ENCODE measurements at places on chromosomes 1 and 21. TPM values are rescaled to one million over a fixed set of nuclear protein-coding genes. Genes with fewer than 3 reads are reported as not detected.

SPRR3 gene
- not detected for total RNA-seq

SPATA46 gene
- total RNA-seq = not detected

OR2L2 gene
- total RNA-seq = not detected

UMODL1 gene
- not detected for total RNA-seq

ASCL5 gene
- not detected for total RNA-seq

SUSD4 gene
- total RNA-seq = not detected

RGS2 gene
- total RNA-seq = 10.6 TPM

GRCh38 chr1:66685265-66685664, 67.0 kb upstream of the DYNLT5 start:
- no peak overlapping the region for H3K27ac ChIP-seq
- H3K27me3 ChIP-seq = peaks cover 15% of the 10 kb centered on the region
- no peak for DNase-seq
- H3K36me3 ChIP-seq = no peaks in the 10 kb centered on the region
- peaks cover 2% of the 10 kb centered on the region for H3K4me1 ChIP-seq

- H3K4me1 ChIP-seq = peaks cover 42% of the 10 kb centered on the region
- peaks cover 4% of the 10 kb centered on the region for H3K36me3 ChIP-seq
- peak overlapping the region; percentile 3 for H3K27ac ChIP-seq
- DNase-seq = peak; percentile 66
Observed at GRCh38 chr1:32337855-32338636, 2.0 kb upstream of the MARCKSL1 start.

DNA sequence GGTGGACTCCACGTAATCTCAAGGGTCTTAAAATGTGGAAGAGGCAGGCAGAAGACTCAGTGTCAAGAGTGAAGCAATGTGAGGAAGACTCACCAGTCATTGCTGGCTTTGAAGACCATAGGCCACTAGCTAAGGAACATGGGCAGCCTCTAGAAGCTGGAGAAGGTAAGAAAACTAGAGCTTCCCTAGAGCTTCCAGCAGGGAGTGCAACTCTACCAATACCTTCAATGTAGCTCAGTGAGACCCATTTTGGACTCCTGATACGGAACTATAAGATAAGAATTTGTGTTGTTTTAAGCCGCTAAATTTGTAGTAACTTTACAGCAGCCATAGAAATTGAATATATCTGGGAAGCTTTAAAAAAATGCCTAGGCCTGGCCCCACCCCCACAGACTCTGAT, 18.9 kb downstream of the METTL13 start:
- peaks cover 26% of the 10 kb centered on the region for H3K36me3 ChIP-seq
- no peak overlapping the region for H3K4me3 ChIP-seq
- no peak overlapping the region for H3K27ac ChIP-seq
- peaks cover 2% of the 10 kb centered on the region for H3K4me1 ChIP-seq
- no peak for DNase-seq

- H3K4me1 ChIP-seq = peaks cover 2% of the 10 kb centered on the region
- no peaks in the 10 kb centered on the region for H3K27me3 ChIP-seq
- no peak overlapping the region for H3K27ac ChIP-seq
- H3K36me3 ChIP-seq = no peaks in the 10 kb centered on the region
- H3K4me3 ChIP-seq = no peak overlapping the region
Observed at GRCh38 chr1:30475966-30476365, 247.4 kb downstream of the MATN1 start.

GRCh38 chr1:246651012-246651695, 73.1 kb upstream of the SCCPDH start:
- DNase-seq = no peak
- no peak overlapping the region for H3K4me3 ChIP-seq
- no peak overlapping the region for H3K27ac ChIP-seq
- peaks cover 31% of the 10 kb centered on the region for H3K36me3 ChIP-seq
- H3K4me1 ChIP-seq = no peaks in the 10 kb centered on the region

DNA sequence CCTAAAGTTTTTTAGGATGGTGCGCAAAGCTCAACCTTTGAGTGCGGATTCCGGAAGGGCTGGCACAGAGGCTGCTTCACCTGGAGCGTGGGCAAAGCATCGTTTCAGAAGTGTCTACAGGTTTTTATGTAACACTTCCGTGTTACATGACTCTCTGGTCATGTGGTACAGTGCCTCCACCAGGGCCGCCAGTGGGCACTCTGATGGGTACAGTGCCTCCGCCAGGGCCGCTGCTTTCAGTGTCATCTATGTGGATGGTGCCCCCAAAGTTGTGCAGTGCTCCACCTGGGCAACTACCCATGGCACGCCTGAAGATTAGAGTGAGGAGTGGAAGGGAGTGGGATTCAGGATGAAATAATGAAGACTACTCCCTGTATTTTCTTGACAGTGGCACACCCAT, 101.4 kb upstream of the C1orf174 start:
- H3K27me3 ChIP-seq = peaks cover 5% of the 10 kb centered on the region
- H3K36me3 ChIP-seq = no peaks in the 10 kb centered on the region
- no peaks in the 10 kb centered on the region for H3K4me1 ChIP-seq
- no peak overlapping the region for H3K4me3 ChIP-seq
- no peak for DNase-seq

DNA sequence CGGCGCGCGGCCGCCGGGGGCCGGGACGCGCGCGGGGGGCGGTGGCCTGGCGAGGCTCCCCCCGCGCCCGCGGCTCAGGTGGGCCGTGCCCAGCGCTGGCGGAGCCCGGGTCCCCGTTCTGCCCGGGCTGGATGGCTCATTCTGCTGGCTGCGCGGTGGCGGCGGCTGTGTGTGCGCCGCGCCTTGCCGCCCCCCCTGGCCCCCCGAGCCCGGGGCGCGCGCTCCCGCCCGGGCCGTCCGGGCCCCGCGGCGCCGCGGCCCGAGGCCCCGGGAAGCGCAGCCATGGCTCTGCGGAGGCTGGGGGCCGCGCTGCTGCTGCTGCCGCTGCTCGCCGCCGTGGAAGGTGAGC, at the start of gene EPHB2:
Gene EPHB2, plus strand, starts transcription at position 139 of the 349 bp plus-strand sequence. Its CDS starts 144 bp downstream, at position 283.
- H3K27ac ChIP-seq = no peak within 1 kb of the TSS
- no peak for DNase-seq
- H3K4me3 ChIP-seq = peak within 1 kb of the TSS; percentile 37
- H3K36me3 ChIP-seq = no peaks in the 10 kb centered on the region
- peaks cover 67% of the 10 kb centered on the region for H3K27me3 ChIP-seq

GRCh38 chr1:87329051-87329525, 408 bp downstream of the LMO4 start:
- peaks cover 31% of the 10 kb centered on the region for H3K4me1 ChIP-seq
- H3K4me3 ChIP-seq = peak overlapping the region; percentile 89
- peak; percentile 75 for DNase-seq

GRCh38 chr1:19208710-19209438, 1.2 kb downstream of the UBR4 start:
- no peaks in the 10 kb centered on the region for H3K27me3 ChIP-seq
- peaks cover 17% of the 10 kb centered on the region for H3K36me3 ChIP-seq
- H3K4me3 ChIP-seq = peak overlapping the region; percentile 95
- peak overlapping the region; percentile 95 for H3K27ac ChIP-seq
- no peak for DNase-seq

DNA sequence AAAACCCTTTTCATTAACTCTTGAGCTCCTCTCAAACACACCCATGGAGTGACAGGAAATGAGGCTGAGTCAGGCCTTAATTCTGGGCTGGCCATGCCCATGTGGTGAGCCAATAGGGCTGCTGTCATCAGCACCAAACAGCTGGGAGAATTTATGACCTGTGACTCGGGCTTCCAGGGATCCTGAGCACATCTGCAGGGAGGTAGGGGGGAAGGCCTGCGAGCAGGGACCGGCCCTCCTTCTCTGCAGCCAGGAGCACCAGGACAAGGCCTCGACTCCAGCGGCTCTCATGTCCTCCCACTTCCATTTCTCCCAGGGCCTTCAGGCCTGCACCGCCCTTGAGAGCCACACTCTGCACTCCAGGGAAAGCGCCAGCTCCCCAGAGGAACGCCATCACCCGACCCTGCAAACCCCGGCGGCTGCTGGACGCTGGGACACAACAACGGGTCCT, 14.6 kb downstream of the RIPK4 start:
- no peaks in the 10 kb centered on the region for H3K36me3 ChIP-seq
- no peak overlapping the region for H3K27ac ChIP-seq
- no peaks in the 10 kb centered on the region for H3K4me1 ChIP-seq
- DNase-seq = no peak

- no peak overlapping the region for H3K4me3 ChIP-seq
- DNase-seq = no peak
- H3K4me1 ChIP-seq = no peaks in the 10 kb centered on the region
- no peaks in the 10 kb centered on the region for H3K27me3 ChIP-seq
Observed at GRCh38 chr1:96991261-96991660, 269.7 kb downstream of the PTBP2 start.

GRCh38 chr1:86382878-86383277, 13.2 kb downstream of the ODF2L start:
- peaks cover 20% of the 10 kb centered on the region for H3K36me3 ChIP-seq
- no peak for DNase-seq
- H3K27ac ChIP-seq = peak overlapping the region; percentile 70
- peaks cover 19% of the 10 kb centered on the region for H3K4me1 ChIP-seq

- H3K27me3 ChIP-seq = peaks cover 2% of the 10 kb centered on the region
- H3K4me1 ChIP-seq = no peaks in the 10 kb centered on the region
- no peak overlapping the region for H3K4me3 ChIP-seq
- no peak overlapping the region for H3K27ac ChIP-seq
- DNase-seq = no peak
Observed at GRCh38 chr1:237471956-237472355, 418.8 kb downstream of the ZP4 start.

DNA sequence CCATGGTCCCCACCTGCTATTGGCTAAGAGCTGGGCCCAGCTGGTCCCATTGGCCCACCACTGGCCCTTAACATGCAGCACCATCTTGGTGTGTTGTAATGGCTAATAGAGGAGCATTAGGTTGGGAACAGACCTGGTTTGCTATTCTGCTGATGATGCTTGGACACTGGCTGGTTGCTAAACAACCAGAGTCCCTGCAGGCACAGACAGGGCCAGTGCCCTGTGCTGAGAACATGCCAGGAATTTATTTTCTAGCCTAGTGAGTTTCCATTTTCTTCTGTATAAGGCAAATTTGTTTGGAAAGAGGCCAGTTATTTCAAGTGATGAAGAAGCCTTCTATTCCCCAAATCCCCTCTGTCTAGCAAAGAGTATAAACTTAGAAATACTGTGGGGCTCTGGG, 42.9 kb upstream of the TDRD10 start:
- no peak overlapping the region for H3K4me3 ChIP-seq
- H3K27me3 ChIP-seq = peaks cover 20% of the 10 kb centered on the region
- H3K4me1 ChIP-seq = peaks cover 25% of the 10 kb centered on the region
- no peak for DNase-seq
- H3K27ac ChIP-seq = no peak overlapping the region

GRCh38 chr1:93186667-93187066, 6.1 kb downstream of the CCDC18 start:
- peaks cover 55% of the 10 kb centered on the region for H3K36me3 ChIP-seq
- no peaks in the 10 kb centered on the region for H3K27me3 ChIP-seq
- no peak overlapping the region for H3K4me3 ChIP-seq
- H3K4me1 ChIP-seq = peaks cover 54% of the 10 kb centered on the region
- DNase-seq = no peak

GRCh38 chr1:41678111-41678878, 193.8 kb upstream of the EDN2 start:
- H3K36me3 ChIP-seq = no peaks in the 10 kb centered on the region
- DNase-seq = peak; percentile 69
- peaks cover 88% of the 10 kb centered on the region for H3K4me1 ChIP-seq
- peak overlapping the region; percentile 86 for H3K27ac ChIP-seq
- H3K4me3 ChIP-seq = no peak overlapping the region

DNA sequence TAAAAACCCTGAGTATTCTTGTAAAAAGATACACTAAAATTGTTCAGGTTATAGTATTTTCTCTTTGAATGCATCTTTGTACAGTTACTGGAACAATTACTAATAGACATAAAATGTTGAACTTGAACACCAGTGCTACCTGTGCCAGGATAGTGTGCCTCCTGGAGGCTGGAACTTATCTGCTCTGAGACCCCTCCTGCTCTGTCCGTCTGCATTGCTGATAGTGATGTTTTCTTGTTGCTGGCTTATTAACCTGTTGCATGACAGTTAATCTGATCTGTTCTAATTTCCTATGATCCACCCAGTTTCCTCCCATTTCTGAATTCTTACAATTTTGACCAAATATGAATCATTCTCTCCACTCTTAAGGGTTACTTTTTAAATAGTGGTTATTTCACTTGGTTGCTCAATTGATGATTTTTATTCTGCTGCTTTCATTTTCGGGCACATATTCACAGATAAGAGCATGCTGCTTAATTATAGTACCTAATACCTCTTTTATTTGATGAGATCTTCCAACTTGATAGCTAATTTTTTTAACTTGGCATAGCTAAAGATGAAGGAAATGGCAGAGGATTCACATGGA, 101.4 kb downstream of the CC2D1B start:
- no peak overlapping the region for H3K27ac ChIP-seq
- H3K27me3 ChIP-seq = no peaks in the 10 kb centered on the region
- H3K36me3 ChIP-seq = no peaks in the 10 kb centered on the region
- no peak overlapping the region for H3K4me3 ChIP-seq
- H3K4me1 ChIP-seq = no peaks in the 10 kb centered on the region

DNA sequence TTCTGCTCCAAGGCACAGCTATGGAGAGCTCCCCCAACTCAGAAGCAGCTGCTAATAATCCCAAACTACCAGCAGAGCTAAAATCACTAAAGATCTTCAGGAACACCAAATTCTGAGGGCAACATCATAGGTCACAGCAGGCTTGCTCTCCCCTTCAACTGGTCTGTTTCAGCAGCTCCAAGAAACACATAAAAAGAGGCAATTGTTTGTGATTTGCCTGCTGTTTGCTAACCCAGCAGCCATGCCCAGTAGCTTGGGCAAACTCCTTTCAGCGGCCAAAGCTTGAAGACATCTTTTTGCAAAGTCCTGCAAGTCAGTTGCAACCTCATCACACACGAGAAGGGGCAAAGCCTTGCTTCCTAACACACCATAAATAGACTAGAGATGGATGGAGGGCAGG, 8.9 kb downstream of the ERI3 start:
- H3K27ac ChIP-seq = no peak overlapping the region
- no peaks in the 10 kb centered on the region for H3K36me3 ChIP-seq
- H3K4me3 ChIP-seq = no peak overlapping the region
- no peak for DNase-seq
- no peaks in the 10 kb centered on the region for H3K27me3 ChIP-seq
- H3K4me1 ChIP-seq = no peaks in the 10 kb centered on the region

- DNase-seq = no peak
- peaks cover 51% of the 10 kb centered on the region for H3K36me3 ChIP-seq
- H3K4me3 ChIP-seq = no peak overlapping the region
- H3K27me3 ChIP-seq = no peaks in the 10 kb centered on the region
Observed at GRCh38 chr1:185517808-185518419, 200.9 kb upstream of the IVNS1ABP start.

- peak; percentile 44 for DNase-seq
- H3K4me1 ChIP-seq = peaks cover 2% of the 10 kb centered on the region
- H3K36me3 ChIP-seq = no peaks in the 10 kb centered on the region
- H3K4me3 ChIP-seq = peak overlapping the region; percentile 70
- no peak overlapping the region for H3K27ac ChIP-seq
Observed at GRCh38 chr1:167121375-167122120, 27.7 kb downstream of the STYXL2 start.

DNA sequence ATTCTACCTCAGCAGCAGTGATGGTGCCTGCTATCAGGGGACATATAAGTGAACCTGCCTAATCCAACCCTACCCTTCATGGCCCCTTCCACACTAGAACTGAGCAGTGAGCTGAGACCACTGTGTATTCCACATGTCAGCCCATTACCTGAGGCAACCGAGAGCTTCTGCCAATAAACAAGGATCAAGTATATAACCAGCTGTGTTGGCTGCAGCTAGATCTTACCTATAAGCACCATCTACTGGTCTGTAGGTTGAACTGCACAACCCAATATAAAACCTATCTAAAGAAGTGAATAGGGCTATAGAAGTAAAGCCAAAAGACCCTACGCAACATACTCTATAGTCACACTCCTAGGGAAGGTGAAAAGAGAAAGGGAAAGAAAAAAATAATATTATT, 376.9 kb downstream of the HHIPL2 start:
- no peak overlapping the region for H3K27ac ChIP-seq
- no peaks in the 10 kb centered on the region for H3K27me3 ChIP-seq
- H3K4me1 ChIP-seq = peaks cover 2% of the 10 kb centered on the region

Measured in activated CD8-positive, alpha-beta memory T cell treated with anti-CD3 and anti-CD28 coated beads, Interleukin-2, amount 10 ng/mL, durations not matched to agents 7 days and 5 days (primary cell).